ENCODE measurements at places on chromosomes 3 and 15. TPM values are rescaled to one million over a fixed set of nuclear protein-coding genes. Genes with fewer than 3 reads are reported as not detected.

- DNase-seq = no peak
Measured at GRCh38 chr3:188830893-188831292, 340.9 kb upstream of the TPRG1 start.

Gene DNASE1L3
- not detected for polyA plus RNA-seq

Gene KAT2B
- 1.6 TPM for polyA plus RNA-seq

- peak; percentile 15 for DNase-seq
Measured at GRCh38 chr3:179234199-179234598, 16.7 kb downstream of the KCNMB3 start.

GRCh38 chr3:169809230-169809795 lies 3.4 kb upstream of the LRRIQ4 start:
- DNase-seq = no peak

GRCh38 chr15:75523011-75523410 lies 56.1 kb downstream of the PTPN9 start:
- DNase-seq = no peak

- DNase-seq = no peak
Measured at GRCh38 chr3:115525731-115526130, 97.6 kb upstream of the GAP43 start.

All from IMR-90 (cell line).